ENCODE measurements at places on chromosomes 2 and 18. TPM values are rescaled to one million over a fixed set of nuclear protein-coding genes. Genes with fewer than 3 reads are reported as not detected.

Gene CD302
- total RNA-seq: 30.9 TPM

Gene COQ10B
- total RNA-seq: 6.0 TPM

- H3K4me3 ChIP-seq: no peak overlapping the region
- H3K27me3 ChIP-seq: no peaks in the 10 kb centered on the region
- H3K4me1 ChIP-seq: no peaks in the 10 kb centered on the region
- no peaks in the 10 kb centered on the region for H3K36me3 ChIP-seq
Measured at GRCh38 chr2:180607514-180608049, 372.8 kb upstream of the UBE2E3 start.

- no peaks in the 10 kb centered on the region for H3K36me3 ChIP-seq
- DNase-seq: no peak
- H3K4me1 ChIP-seq: peaks cover 4% of the 10 kb centered on the region
- peak overlapping the region; percentile 52 for H3K4me3 ChIP-seq
- peak overlapping the region; percentile 38 for H3K27ac ChIP-seq
Measured at GRCh38 chr2:181457741-181458425, 697 bp downstream of the ITGA4 start.

Gene SERPINB12
- 0.32 TPM for total RNA-seq

DNA sequence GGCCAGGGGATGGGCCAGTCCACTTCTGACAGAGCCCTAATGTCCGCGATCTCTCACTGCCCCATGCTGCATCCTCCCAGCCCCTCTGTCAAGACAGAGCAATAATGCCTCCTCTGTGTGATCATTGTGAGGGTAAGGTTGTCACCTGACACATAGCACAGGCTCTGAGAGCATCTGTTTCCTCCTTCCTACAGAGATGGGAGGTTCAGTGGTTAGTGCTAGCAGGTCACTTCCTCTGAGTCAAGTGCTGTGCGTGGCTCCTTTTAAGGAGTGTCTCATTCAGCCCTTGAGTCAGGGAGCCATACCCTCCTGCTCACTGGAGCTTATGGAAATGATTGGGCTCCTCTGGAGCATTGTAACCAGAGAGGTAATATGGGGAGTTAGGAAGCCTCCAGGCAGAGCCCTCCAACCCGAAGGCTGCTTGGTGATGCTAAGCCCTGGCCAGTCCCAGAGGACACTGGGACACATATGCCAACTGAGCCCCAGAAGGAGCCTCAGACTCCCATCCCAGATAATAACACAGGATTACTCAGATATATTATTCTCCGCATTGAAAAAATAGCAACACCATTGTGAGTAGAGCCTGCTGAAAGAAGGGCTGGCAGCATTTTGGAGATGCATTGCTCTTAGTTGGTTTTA, 189.0 kb downstream of the GALNT1 start:
- no peak overlapping the region for H3K27ac ChIP-seq
- DNase-seq: no peak
- no peaks in the 10 kb centered on the region for H3K4me1 ChIP-seq
- no peaks in the 10 kb centered on the region for H3K27me3 ChIP-seq

- no peak overlapping the region for H3K27ac ChIP-seq
- no peaks in the 10 kb centered on the region for H3K27me3 ChIP-seq
- DNase-seq: no peak
- no peak overlapping the region for H3K4me3 ChIP-seq
- peaks cover under 1% of the 10 kb centered on the region for H3K4me1 ChIP-seq
- no peaks in the 10 kb centered on the region for H3K36me3 ChIP-seq
Measured at GRCh38 chr2:64222351-64222750, 78.1 kb upstream of the PELI1 start.

Gene CDK5R2
- total RNA-seq: not detected

Gene IFIH1
- total RNA-seq: 11.8 TPM

GRCh38 chr2:132884705-132885104, 214.7 kb upstream of the LYPD1 start:
- no peak overlapping the region for H3K4me3 ChIP-seq
- H3K27ac ChIP-seq: no peak overlapping the region
- no peak for DNase-seq
- H3K36me3 ChIP-seq: no peaks in the 10 kb centered on the region

Gene LTBP1
- 295 TPM for total RNA-seq

GRCh38 chr2:134976074-134976702, 57.6 kb downstream of the CCNT2 start:
- no peak overlapping the region for H3K4me3 ChIP-seq
- H3K27me3 ChIP-seq: no peaks in the 10 kb centered on the region
- H3K4me1 ChIP-seq: no peaks in the 10 kb centered on the region

GRCh38 chr2:167843217-167843616, 404.2 kb downstream of the STK39 start:
- no peaks in the 10 kb centered on the region for H3K27me3 ChIP-seq
- no peak overlapping the region for H3K27ac ChIP-seq
- H3K4me1 ChIP-seq: no peaks in the 10 kb centered on the region
- no peak for DNase-seq

Gene DNAH6
- not detected for total RNA-seq

Gene ASB18
- total RNA-seq: not detected

Gene FOXI3
- total RNA-seq: not detected

- no peaks in the 10 kb centered on the region for H3K27me3 ChIP-seq
- H3K4me1 ChIP-seq: peaks cover 1% of the 10 kb centered on the region
- H3K27ac ChIP-seq: no peak overlapping the region
- H3K36me3 ChIP-seq: peaks cover 8% of the 10 kb centered on the region
Measured at GRCh38 chr18:9788140-9788539, 80.0 kb downstream of the RAB31 start.
